ENCODE measurements at places on chromosomes 11 and 22.

- DNase-seq = no peak
Measured at GRCh38 chr11:88819616-88820015, 246.2 kb downstream of the GRM5 start.

GRCh38 chr11:3008746-3009336 is 16.7 kb upstream of the NAP1L4 start:
- DNase-seq = peak; percentile 55

- DNase-seq = no peak
Measured at GRCh38 chr11:69317401-69318092, 23.6 kb downstream of the MYEOV start.

- no peak for DNase-seq
Measured at GRCh38 chr22:36267058-36267457, 14.1 kb downstream of the APOL1 start.

- DNase-seq = no peak
Measured at GRCh38 chr22:23207729-23208393, 27.6 kb downstream of the BCR start.

DNA sequence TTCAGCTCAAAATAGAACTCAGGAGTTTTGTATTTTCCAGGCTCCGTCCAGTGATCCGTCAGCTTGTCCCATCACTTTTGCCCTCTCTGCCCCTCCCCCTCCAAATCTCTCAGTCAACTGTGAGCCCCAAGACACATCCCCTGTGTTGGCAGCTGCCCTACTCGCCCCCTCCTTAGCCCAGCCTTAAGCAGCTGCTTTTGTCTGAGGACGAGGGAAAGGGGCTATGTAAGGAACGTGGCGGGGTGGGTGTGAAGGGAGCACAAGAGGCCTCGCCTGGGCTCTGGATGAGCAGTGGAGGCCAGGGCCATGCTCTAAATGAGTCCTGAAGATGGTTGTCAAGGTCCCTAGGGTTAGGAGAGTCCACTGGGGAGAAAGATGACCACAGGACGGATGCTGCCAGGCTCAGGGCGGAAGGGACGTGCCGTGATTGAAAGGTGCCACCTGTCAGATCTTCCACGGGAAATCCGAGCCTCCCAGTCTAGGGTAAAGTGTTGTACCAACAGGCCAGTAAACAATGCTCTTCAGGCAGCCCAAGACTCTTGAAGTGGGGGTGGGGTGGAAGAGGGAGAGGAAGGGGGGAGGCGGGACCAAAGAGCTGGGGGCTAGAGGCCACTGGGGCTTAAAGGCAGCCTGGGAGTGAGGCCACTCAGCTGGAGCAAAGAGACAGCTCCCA is at the start of gene SMTNL1:
TSS of gene SMTNL1 (plus strand) at position 649 of the 673 bp plus-strand sequence. CDS start 5,048 bp downstream, outside the sequence.
- DNase-seq = no peak

- peak; percentile 85 for DNase-seq
Measured at GRCh38 chr22:42074132-42074811, at the start of gene PHETA2. Gene PHETA2 (plus strand): TSS chr22:42074248. CDS start chr22:42077294, 3,046 bp downstream.

DNA sequence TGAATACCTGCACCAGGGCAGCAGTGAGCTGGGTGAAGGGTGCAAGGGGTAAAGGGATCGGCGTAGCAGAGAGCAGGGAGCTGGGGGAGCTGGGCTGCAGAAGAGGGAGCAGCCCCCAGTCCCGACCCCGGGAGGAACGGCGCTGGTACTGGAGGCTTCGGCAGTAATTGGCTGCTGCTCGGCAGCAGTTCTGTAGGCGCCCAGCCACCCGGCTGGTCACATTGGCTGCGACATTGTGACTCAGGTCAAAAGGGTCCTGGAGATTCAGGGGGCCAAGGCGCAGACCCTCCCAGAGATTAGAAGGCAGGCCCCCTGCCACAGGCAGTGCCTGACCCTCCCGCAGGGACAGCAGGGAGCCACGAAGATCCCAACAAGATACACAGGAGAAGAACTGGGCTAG is 2.1 kb upstream of the EEF1G start:
- no peak for DNase-seq

DNA sequence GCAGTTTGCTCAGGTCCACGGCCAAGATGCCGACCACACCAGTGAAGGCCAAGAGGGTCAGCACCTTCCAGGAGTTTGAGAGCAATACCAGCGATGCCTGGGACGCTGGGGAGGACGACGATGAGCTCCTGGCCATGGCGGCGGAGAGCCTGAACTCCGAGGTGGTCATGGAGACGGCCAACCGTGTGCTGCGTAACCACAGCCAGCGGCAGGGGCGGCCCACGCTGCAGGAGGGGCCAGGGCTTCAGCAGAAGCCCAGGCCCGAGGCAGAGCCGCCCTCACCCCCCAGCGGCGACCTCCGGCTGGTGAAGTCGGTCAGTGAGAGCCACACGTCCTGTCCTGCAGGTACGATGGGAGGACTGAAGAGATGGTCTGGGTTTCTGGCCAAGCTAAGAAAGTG is 31.0 kb downstream of the TBC1D22A start:
- no peak for DNase-seq

DNA sequence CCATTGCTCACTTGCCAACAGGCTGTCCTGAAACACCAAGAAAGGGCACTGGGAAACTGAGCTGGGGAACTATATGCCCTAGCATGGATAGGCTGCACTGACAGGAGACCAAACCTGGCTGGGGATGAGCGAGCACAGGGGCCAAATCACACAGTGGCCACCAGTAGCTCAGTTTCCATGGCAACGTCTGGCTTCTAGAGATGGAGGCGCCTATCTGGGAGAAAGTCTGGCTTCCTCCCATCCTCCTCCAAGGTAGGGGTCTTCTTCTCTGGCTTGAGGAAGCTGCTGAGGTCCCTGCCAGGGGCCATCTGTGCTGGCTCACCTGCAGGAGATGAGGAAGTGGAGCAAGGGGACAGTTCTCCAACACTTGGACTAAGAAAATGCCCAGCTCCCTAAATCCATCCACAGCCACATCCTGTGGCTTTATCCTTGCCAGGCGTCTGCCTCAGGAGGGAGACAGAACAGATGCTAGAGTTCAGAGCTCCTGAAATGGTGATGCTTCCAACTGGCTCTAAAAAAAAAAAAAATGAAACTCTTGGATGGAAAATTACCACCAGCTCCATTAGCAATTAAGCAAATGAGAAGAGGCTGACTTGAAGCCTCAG is 48.3 kb downstream of the SYT13 start:
- DNase-seq = no peak

DNA sequence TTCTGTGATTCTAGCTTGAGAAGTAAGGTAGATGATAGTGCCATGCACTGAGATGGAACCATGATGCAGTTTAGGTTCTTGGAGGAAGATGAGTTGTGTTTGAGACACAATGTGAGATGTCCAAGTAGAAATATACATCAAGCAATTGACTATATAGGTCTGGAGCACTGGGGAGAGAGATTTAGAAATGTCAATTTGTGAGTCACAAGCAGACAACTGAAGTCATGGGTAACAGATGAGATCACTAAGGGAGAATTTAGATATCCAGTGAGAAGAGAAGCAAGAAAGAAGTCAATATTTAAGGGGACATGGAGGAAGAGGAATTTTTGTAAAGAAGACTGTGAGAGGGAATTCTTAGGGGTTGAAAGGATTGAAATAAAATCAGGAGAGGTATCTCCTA is 65.1 kb upstream of the RRAS2 start:
- DNase-seq = no peak

GRCh38 chr11:66326261-66327111 is 9.6 kb upstream of the CD248 start:
- DNase-seq = no peak

DNA sequence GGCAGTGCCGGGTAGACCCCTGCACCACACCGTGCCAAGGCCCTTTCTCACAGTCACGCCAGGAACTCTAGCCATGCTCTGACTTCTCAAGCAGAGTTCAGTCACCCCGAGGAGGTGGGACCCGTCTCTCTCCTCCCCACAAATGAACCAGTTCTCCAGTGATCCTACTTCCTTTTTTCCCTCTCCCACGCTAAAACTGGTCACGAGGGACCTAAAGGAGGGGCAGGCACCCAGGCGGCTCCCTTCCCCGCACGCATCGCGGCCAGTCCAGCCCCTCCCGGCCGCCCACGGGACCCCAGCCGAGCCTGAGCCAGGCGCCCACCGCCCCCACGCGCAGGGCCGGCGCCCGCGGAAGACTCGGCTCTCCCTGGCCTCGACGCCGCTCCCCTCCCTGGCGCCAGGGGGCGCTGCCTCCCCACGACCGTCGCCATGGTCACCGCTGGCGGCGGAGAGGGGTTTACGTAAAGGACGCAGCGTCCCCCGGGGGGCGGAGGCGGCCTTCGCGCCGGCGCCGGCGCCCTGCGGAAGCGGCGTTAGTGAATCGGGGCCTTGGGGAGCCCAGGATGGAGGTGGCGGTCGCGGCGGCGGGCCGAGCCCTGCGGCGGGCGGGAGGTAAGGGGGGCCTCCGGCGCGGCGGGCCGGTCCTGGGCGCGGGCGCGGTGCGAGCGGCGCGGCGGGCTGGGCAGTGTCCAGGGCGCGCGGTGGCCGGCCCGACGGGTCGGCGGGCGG is at the start of gene DAGLA:
TSS of gene DAGLA (plus strand) at position 499 of the 729 bp plus-strand sequence. CDS start 39,765 bp downstream, outside the sequence.
- DNase-seq = peak; percentile 91

GRCh38 chr11:35954205-35954604 is 10.3 kb downstream of the LDLRAD3 start:
- DNase-seq = no peak

DNA sequence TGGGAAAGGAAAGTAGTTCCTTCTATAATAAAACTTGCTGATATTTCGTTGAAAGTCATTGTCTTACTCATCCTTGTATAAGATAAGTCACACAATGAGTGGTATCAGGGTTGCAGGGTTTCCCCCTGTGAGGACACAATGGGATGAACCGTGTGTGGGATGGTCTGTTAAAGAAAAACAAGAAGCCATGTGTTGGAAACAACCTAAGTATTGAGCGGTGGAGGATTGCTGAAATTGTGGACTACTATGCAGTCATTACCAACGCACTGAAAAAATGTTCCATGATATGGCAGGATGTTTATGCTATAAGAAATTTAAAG is 28.6 kb downstream of the PTPRJ start:
- DNase-seq = no peak

- no peak for DNase-seq
Measured at GRCh38 chr11:114133548-114134329, 74.2 kb downstream of the ZBTB16 start.

DNA sequence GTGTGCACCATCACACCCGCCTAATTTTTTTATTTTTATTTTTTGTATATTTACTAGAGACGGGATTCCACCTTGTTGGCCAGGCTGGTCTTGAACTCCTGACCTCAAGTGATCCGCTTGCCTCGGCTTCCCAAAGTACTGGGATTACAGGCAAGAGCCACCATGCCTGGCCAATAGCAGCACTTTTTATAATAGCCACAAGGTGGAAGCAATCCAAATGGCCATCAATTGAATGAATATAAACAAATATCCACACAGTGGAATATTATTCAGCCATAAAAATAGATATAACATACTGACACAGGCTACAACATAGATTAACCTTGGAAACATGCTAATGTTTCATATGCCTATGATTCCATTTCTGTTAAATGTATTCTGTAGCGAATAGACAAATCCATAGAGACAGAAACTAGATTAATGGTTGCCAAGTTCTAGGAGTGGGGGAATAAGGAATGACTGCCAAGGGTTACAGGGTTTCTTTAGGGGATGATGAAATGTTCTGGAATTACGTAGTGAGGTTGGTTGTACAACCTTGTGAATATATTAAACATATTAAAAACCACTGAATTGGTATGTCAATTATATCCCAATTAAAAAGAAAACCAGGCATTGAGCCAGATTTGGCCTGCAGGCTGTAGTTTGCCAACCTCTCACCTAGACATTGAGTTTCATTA is 4.8 kb downstream of the VPS51 start:
- DNase-seq = no peak

DNA sequence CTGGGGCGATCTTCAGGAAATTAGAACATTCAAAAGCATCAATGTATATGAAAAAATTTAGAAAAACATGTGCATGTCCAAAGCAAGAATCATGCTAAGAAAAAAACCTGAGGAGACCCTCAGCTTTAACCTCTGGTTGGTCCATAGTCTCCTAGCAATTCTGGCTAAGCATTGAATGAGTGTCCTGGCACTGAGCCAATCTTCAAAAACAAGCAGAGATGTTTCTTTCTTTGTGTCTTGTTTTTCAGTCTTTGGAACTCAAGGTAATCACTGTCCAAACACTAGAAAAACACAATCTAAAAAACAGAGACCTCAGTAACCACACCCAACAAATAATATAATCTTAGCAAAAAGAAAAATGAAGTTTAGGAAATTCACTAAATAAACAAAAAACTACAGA is 205.4 kb upstream of the CARD18 start:
- DNase-seq = no peak
